ENCODE measurements at places on chromosomes 6 and 20.
A peak's percentile ranks its signal among the peaks of the same experiment; 100 is the strongest.

GRCh38 chr20:57107208-57107607 lies 159.2 kb downstream of the BMP7 start:
- DNase-seq: no peak

GRCh38 chr6:106702451-106703110 lies 73.2 kb downstream of the QRSL1 start:
- DNase-seq: no peak

GRCh38 chr20:10954908-10955580 lies 281.2 kb upstream of the JAG1 start:
- no peak for DNase-seq

GRCh38 chr20:17835934-17836300 lies 132.7 kb downstream of the SNX5 start:
- DNase-seq: no peak

DNA sequence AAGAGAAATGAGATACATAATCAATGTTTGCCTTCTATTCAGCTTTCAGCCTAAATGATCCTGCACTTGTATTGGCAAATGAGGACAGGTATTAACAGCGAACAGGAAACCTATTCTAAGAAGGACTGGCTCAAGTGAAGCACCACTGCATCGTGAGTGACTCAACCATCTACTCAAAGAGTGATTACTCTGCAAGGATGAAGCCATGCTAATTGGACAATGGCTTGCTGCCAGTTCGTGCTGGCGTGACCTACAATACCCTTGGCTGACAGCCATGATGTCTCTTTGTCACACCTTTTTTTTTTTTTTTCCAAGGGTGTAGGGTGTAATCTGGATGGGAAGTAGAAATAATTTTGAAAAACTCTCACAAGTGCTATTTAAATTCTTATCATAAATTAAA lies 104.9 kb downstream of the GJA10 start:
- DNase-seq: peak; percentile 20
